Activated CD4-positive, CD25-positive, alpha-beta regulatory T cell (primary cell): ENCODE measurements at places on chromosomes 2 and 18.

DNA sequence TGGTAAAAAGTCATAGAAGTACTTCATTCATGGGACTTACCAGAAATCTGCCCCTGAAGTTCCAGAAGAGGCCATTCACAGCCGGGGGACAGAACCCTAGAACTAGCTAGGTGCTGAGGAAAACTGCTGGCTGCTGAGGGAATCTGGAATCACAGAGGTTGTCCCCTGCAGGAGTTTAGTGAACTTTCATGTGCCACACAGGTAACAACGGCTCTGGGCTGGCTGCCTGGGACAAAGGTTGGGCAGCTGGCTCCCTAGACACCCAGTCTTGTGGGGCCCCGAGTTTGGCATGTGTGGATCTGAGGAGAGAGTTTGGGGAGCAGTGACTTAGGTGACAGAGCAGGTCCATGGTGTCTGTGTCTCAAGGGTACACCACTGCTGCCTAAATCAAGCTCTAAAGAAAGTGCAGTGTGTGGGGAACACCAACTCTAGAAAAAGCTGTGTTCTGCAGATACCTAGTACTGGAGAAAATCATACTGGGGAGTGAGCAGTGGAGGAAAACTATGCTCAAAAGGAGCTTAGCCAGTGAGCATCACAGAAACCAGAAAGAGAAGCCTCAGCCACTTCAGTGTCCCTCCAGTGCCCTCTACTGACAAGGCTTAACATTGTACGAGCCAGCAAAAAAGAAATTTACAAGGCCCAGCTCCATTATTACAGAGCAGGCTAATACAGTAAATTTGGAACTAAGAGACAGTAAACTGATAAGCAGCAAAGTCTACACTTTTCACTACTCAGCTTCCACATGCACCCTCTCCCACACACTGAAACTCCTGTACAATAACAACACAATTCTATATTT lies 15.2 kb downstream of the GALNT3 start:
- DNase-seq = no peak

DNA sequence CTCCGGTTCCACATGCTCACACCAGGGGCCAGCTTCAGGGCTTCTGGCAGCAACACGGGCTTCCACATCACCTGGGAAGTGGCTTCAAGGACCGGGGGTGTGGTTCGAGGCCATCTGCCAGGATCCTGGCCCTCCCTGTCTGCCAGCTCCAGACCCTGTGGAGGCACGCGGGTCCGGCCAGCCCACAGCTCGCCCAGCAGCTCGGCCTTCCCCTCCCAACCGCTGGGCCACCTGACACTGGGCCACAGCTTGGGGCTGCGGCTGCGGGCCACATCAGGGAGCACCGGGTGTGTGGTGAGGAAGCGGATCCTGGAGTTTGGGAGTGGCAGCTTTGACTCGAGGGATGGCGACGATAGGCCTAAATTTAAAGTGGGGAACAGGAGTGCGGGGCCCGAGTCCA lies 7.0 kb downstream of the C2orf81 start:
- DNase-seq = no peak

- DNase-seq = no peak
These were observed 59.1 kb downstream of the MBP start for GRCh38 chr18:77073336-77074093.

GRCh38 chr2:109439390-109439786 lies 174.4 kb downstream of the SEPTIN10 start:
- no peak for DNase-seq

GRCh38 chr18:23250893-23251656 lies 115.8 kb downstream of the CABLES1 start:
- no peak for DNase-seq

- DNase-seq = no peak
These were observed 842.4 kb downstream of the TDRD15 start for GRCh38 chr2:21966139-21966538.

- no peak for DNase-seq
These were observed 422.7 kb upstream of the FSHR start for GRCh38 chr2:49577041-49577440.

- DNase-seq = no peak
These were observed 200.3 kb downstream of the PRKCE start for GRCh38 chr2:45851576-45852304.

DNA sequence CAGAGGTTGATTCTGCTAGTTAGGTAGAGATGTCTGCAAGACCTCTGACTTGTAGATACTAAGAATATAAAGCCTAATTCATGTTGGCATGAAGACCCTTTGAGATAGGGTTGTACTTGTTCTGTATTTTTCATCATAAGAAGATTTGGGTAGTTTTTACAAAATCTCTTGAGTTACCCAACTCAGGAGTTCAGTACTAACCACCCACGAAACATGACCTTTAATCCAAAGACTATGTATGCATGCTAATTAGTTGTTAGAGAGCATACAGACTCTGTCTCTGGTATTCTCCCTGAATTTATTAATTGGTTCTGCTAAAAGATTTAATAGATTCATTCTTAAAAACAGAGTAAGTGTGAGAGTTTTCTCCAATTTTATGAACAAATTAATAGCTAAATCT lies 16.9 kb downstream of the PECR start:
- no peak for DNase-seq

- DNase-seq = no peak
These were observed 649.9 kb upstream of the RAB6C start for GRCh38 chr2:129329574-129329973.

GRCh38 chr2:27800856-27801255 lies 29.3 kb downstream of the MRPL33 start:
- no peak for DNase-seq

- no peak for DNase-seq
These were observed 1257.8 kb upstream of the NRXN1 start for GRCh38 chr2:52289741-52290140.

- DNase-seq = no peak
These were observed 127.7 kb downstream of the DNAH6 start for GRCh38 chr2:84643991-84644390.

DNA sequence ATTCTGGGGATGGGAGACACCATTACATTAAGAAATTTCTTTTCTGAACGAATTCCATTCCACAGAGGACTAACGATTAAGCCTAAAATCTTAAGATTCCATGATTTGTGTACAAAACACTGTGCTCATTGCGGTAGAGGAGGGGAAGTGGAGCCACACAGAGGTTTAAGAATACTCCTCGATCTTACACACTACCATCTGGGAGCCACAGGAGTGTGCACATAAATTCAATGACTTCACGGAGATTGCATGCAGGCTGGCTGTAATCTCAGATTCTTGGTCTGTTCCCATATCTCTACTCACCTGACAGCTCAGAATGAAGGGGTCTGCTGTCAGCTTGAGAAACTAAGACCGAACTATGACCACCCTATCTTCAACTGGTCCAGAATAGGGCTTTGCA lies 762 bp downstream of the VPS4B start:
- no peak for DNase-seq
